Fibroblast of the aortic adventitia (primary cell): ENCODE measurements at places on chromosomes 6 and 20. TPM values are rescaled to one million over a fixed set of nuclear protein-coding genes. Genes with fewer than 3 reads are reported as not detected.

The LST1 gene
- not detected in 2 replicates for total RNA-seq

The IPCEF1 gene
- 0.54 and 1.3 TPM in 2 replicates for total RNA-seq

The AGER gene
- 0.16 and 0.18 TPM in 2 replicates for total RNA-seq

The FAM83C gene
- not detected in 2 replicates for total RNA-seq

The KCNK16 gene
- total RNA-seq = not detected in 2 replicates

The DEFB124 gene
- not detected in 2 replicates for total RNA-seq

The PMEPA1 gene
- total RNA-seq = 1.4 and 1.6 TPM in 2 replicates
